ENCODE measurements at places on chromosomes 5 and 9.

DNA sequence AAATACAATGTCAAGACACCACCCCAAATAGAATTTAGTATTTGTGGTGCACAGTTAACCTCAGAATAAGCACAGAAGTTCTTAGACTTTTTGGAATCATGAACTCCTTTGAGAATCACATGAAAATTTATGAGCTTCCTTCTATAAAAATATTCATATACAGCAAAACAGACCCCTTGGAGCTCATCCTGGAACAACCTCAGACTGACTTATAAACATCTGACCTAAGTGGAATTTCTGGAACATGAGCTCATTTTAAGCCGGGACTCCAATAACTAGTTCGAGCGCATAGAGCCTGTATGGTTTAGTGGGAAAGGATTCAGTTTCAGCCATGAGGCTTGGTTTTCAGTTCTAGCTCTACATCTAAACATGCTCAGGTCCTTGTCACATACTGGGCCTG is 192.3 kb downstream of the DEPDC1B start:
- DNase-seq, result no peak

DNA sequence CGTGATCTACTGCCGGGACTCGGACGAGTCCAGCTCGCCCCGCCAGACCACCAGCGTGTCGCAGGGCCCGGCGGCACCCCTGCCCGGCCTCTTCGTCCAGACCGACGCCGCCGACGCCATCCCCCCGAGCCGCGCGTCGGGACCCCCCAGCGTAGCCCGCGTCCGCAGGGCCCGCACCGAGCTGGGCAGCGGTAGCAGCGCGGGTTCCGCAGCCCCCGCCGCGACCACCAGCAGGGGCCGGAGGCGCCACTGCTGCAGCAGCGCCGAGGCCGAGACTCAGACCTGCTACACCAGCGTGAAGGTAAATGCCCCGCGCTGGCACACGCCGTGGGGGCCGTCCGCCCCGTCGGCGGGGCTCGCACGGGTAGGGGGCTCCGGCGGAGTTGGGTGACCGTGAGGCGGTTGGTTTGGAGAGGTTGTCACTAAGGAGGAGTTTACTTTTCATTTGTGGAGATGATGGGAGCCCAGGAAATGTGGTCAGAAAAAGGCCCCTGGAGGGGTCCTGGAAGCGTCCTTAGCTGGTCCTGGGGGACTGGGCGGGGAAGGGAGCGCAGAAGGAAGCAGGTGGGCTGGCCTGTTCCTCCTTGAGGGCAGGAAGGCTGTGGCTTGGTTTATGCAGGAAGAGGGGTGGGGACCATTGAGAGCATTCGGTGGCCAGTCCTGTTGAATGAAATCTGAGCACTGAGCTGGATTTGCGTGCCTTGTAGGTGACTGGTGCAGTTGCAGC is 647 bp downstream of the PDE8B start:
- no peak for DNase-seq

GRCh38 chr5:10863763-10864383 is 102.8 kb upstream of the DAP start:
- peak; percentile 16 for DNase-seq

GRCh38 chr5:115626445-115626823 is 598 bp upstream of the TMED7 start:
- no peak for DNase-seq

DNA sequence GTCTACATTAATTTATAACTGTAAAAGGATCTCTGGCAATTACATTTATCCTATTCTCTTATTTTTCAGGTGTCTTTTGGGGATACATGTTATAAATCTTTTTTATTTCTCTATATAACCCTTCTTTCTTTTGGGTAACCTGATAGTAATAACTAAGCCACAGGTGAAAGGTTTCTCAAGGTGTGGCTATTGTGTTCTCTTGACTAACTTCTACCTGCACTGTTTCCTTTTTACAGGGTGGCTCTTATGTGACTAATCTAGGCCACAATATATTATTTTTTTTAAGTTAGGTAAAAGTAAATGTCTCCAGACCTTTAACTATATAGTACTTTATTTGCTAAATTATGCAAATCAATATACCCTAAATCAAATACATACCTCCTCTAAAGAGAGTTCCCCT is 193.2 kb downstream of the EFNA5 start:
- DNase-seq, result no peak

DNA sequence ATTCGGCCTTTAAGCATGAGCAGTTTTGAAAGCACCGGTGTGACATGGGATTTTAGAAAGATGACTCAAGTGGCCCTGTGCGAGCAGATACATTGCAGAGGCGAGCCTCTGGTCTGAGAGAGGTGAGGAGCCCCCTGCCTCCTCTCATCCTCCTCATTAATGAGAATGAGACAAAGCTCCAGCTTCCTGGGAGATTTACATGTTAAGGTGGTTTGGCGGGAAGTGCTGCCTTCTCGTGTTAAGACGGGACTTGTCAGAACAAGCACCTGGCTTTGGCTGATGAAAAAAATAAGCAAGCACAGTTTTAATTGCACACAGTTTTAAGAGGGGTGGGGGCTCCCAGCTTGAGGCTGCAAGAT is 68.1 kb downstream of the ACTL7B start:
- DNase-seq, result no peak

DNA sequence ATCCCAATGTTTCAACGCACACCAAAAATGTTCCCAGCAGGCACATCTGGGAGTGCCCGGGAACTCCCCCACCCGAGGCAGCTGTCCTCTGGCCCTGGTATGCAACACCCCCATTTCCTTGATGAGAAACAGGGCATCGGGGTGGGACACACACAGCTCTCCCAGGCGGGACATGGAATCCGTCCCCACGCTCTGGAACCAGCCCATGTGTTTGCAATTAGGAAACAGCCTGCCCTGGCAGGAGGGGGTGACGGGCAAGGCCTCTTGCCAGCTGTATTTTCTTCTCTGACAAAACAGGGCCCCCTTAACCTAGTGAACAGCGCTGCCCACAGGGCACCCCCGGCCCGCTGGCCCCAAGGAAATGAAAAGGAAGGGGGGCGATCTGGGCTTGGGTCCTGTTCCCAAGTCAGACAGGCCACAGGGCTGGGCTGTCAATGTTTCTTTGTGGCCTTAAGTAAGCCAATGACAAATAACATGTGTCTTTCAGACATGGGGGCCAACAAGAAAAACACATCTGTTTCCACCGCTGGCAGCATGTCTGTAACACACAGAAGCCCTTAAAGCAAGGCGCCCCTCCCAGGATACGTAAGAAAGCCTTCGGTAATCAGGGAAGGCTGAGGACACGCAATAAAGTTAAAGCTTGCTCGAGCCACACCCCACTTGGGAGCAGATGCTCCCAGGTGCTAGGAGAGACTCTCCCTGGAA is 125.3 kb downstream of the ROR2 start:
- DNase-seq, result no peak

DNA sequence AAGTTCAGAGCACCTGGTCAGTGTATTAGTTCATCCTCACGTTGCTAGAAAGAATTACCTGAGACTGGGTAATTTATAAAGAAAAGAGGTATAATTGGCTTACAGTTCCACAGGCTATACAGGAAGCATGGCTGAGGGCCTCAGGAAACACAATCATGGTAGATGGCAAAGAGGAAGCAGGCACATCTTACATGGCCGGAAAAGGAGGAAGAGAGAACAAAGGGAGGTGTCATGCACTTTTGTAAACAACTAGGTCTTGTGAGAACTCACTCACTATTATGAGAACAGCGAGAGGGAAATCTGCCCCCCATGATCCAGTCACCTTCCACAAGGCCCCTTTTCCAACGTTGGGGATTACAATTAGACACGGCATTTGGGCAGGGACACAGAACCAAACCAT is 28.8 kb upstream of the CAVIN4 start:
- DNase-seq, result no peak

DNA sequence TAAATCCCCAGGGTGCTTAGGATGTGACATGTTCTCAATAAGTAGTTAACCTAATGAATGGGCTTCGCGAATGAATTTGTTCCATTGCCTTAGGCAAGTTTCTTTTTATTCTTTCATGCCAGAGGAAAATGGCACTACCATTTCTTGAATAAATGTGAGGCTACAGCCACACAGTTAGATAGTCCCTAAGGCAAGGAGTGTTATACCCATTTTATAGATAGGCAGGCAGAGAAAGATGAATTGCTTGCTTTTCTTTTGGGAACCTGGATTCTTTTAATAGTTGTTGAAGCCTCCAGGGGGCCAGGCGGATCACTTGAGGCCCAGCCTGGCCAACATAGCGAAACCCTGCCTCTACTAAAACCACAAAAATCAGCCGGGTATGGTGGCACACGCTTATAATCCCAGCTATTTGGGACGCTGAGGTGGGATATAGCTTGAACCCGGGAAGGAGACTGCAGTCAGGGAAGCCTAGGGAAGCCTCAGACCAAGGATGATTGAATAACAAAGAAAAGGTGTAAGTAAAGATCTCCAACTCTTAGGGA is 943 bp downstream of the NOP16 start:
- no peak for DNase-seq

- DNase-seq, result no peak
Observed at GRCh38 chr9:97484134-97484533, 17.3 kb upstream of the TMOD1 start.

DNA sequence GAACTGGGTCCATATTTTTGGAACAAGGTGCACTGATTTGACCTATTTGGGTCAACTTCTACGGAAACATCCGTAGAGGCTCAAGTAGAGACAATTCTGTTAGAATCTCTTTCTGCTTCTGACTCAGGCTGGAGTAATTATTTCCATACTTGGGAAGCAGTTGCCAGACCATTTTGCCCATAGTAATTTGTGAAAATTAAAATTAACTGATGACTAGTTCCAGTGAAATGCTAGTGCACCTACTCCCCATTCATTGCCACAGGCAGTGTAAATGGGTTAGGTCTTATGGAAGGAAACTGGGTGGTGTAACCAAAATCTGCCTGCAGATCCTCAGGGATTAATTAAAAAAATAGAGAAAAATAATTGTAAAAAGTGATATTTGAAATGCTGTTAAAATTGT is 201.1 kb downstream of the TENT4A start:
- DNase-seq, result no peak

DNA sequence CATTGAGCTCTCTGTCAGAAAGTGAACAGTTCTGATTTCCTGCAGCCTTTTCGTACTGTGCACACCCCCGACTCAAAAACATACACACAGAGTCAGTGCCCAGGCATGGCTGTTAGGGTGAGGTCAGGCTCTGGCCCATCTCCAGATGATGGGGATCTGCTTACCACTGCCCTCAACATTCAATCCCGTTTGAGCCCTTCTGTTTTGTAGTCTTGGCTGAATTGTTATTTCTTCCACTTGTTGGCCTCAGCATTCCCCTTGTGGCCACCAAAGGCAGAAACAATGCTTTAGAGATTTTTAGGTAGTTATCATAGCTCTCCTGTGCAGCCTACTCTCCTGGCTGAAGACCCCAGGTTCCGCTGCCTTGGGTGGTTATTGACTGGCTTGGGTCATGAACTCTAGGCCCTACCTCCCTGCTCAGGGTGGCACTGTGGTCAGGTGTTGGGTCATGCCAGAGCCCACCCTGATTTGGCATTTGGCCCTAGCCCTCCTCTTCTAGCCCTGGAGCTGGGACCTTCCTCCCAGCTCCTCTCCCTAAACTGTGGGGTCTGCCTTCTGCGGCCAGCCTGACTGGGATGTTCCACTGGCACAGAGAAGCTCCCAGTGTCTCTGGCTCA is 7.8 kb upstream of the MYOZ3 start:
- no peak for DNase-seq

GRCh38 chr9:131977109-131977838 is 102.4 kb downstream of the MED27 start:
- DNase-seq, result no peak

- DNase-seq, result no peak
Observed at GRCh38 chr9:136100700-136101614, 5.9 kb upstream of the NACC2 start.

- no peak for DNase-seq
Observed at GRCh38 chr9:127396253-127396807, 639 bp upstream of the SLC2A8 start.

GRCh38 chr5:76583163-76584047 is 39.8 kb downstream of the F2RL2 start:
- no peak for DNase-seq

DNA sequence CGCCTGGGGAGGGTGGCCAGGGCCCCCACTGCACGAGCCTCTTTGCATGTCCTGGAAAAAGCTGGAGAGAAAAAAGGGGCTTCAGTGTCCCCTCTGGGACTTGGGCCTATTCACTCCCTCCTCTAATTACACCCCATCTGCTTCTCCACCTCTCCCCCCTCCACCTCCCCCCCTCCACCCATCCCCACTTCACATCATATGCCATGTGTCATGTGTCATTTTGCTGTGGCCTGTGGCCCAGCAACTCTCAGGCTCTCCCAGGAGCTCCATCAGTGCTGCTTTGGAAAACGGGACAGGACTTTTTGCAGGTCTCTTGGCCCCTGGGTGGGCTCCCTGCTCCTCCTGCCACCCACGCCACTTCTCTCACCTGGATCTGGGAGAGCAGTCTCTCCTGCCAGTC is 68.7 kb downstream of the NTNG2 start:
- no peak for DNase-seq

- DNase-seq, result no peak
Observed at GRCh38 chr5:138974227-138975063, 99.3 kb upstream of the LRRTM2 start.

All from activated naive CD4-positive, alpha-beta T cell (primary cell).